ENCODE measurements at places on chromosomes 2 and 18.
A peak's percentile ranks its signal among the peaks of the same experiment; 100 is the strongest.

- DNase-seq = no peak
These were observed 53.5 kb upstream of the RMDN2 start for GRCh38 chr2:37871456-37872191.

DNA sequence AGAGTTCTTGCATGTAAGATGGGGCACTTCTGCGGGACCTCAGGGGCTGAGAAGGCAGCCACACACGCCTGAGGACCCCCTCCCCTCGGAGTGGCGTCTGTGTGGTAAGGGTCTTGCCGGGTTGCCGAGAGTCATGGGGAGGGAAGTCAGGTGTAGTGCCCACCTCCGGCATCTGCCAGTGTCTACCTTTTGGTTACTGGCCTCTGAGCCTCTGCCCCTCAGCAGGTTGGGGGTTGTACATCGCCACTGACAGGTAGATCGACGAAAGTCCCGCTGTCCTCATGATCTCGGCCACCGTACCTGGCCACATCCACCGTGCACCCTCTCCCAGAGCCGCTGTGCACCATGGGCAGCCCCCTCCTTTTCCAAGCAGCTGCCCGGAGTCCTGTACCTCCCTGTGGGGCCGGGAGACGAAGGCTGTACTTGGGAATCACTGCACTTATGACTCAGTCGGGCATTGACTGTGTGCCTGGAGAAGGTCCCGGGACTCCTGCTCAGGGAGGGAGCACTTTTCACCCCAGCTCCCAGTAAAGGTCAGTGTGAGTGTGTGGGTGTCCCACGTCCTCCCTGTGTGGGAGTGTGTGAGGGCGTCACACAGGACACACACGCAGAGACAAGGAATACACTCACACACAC is 332.4 kb upstream of the MYT1L start:
- no peak for DNase-seq

- no peak for DNase-seq
These were observed 26.8 kb downstream of the TUBB6 start for GRCh38 chr18:12334863-12335262.

- no peak for DNase-seq
These were observed 83.8 kb upstream of the TMEM17 start for GRCh38 chr2:62589691-62590356.

DNA sequence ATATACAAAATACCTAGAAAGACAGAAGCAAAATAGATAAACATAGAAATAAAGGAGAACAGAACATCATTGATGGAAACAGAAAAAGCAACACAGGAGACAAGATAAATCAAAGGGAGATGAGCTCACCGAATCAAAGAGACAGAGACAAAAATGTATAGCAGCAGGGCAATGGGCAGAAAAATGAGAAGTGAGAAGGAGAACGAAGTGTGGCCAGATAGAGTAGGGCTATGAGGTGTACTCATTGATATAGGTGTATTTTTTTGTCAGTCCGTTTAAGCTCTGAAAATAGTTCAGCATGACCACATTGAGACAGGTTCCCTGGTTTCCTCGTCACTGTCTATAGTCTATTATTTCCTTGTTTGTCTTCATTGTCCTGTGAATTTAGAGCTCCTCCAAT is 55.1 kb downstream of the SP100 start:
- no peak for DNase-seq

- DNase-seq = no peak
These were observed 25.5 kb upstream of the SLC8A1 start for GRCh38 chr2:40477361-40477760.

DNA sequence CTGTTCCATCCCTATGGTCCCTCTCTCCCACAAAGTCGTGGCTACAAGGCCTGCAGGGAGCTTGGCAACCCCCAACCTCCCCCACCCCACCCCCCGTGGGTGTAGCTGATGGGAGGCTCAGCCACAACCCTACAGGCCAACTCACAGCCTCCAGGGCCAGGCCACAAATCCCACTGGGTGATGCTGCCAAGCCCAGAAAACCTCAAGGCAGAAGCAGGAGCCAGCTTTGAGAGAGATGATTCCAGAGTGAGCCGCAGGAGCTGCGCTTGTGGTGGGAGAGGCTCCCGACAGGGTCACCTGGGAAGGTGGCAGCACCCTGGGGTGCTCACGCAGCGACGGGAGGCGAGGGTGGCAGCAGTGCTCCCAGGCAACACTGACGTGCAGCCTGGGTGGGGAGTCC is 44.8 kb downstream of the ADCY3 start:
- no peak for DNase-seq

DNA sequence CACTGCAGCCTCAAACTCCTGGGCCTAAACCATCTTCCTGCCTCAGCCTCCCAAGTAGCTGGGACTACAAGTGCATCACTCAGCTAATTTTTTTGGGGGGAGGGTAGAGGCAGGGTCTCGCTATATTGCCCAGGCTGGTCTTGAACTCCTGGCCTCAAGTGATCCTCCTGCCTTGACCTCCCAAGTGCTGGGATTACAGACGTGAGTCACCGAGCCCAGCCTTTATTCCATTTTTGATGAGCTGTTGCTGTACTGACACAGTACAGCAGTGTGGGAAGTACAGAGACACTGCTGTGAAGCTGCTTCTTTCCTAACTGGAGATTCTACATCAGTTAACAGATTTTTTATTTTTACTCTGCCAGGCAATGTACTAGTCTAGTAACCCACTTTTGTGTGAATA is 18.8 kb downstream of the PTRHD1 start:
- no peak for DNase-seq

DNA sequence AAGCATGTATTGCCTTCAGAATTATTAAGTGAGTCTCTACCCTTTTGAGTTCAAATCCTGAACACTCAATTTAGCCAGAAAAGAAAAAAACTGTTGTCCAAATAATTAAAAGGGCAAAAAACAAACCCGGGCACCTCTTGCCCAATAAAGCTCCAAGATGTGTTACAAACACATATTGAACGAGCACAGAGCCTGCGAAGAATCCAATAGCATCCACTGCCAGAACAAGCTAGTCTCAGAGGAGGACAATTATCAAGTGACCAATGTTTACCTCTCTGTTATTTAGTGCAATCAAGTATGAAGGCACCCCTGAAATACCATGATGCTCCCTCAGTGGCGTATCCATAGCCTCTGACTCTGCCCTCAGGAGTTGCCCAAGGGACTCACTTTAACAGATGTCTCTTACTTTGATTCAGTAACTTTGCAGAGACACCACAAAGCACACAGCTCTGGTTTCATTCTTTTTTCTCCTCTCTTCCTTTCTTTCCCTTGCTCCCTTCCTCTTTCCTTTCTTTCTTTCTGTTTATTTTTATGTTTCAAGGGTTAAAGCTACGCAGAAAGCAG is 93.5 kb upstream of the SPATS2L start:
- no peak for DNase-seq

DNA sequence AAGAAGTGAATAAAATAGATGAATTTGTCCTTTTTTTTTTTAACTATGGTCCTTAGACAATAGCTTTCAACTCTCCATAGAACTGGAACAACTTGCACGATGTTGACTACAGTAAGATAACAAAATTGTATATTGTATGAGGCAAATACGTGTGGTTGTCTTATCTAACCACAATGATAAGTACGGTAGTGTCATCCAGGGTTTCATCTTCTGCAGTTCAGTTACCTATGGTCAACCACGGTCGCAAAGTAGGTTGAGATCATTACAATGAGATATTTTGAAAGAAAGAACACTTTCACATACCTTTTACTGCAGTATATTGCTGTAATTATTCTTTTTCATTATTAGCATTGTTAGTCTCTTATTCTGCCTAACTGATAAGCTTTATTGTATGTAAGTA is 295.2 kb downstream of the PARD3B start:
- DNase-seq = no peak

DNA sequence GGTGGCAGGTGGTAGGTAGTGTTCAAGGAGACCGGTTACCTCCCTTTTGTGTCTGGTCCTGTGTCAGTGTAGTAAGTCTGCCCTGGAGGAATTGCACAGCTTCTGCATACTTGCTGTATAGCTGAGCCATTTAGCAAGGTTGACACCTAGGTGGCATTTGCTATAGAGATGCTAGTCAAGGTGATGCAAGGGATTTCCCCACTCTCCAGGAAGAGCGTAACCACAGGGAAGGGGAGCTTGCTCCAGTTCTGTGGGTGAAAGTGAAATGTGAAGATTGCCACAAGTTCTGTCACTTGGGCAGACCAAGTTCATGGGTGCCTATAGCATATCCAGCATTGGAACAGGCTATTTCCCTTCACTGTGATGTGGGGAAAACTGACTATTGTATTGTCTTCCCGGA is 28.1 kb downstream of the NAT8 start:
- no peak for DNase-seq

GRCh38 chr2:9639740-9640343 is 9.0 kb upstream of the YWHAQ start:
- DNase-seq = no peak

GRCh38 chr2:240437551-240437860 is 2.0 kb downstream of the GPC1 start:
- no peak for DNase-seq

DNA sequence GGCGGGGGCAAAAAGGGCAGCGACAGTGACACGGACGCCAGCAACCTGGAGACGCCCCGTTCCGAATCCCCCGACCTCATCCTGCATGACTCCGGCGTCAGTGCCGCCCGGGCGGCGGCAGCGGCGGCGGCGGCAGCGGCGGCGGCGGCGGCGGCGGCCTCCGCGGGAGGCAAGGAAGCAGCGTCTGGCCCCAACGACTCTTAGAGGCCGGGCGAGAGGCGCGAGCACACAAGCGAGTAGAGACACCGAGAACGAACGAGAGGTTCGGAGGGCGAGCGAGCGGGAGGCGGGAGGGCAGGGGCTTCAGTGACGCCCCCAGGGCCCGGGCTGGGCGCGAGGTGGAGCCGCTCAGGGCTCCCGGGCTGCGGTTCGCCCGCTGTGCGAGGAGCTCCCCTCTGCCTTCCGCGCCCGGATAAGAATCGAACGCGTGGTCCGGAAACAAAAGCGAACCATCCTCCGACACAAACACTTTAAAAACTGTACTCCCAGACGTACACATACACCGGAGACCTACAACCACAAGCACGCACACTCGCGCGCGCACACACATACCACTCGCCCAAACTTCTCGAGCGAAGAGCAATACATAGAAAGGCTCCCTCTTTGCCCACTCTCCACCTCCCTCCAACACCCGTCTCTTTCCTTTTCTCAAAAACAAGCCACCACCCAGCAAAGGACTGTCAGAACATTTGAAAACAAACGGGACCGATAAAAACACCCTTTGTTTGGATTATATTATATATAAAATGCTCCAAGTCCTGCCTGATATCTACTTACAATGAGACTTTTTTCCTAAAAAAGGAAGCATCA is 2.8 kb downstream of the SP9 start:
- no peak for DNase-seq

- no peak for DNase-seq
These were observed 337.4 kb downstream of the PTPRM start for GRCh38 chr18:7904529-7904928.

DNA sequence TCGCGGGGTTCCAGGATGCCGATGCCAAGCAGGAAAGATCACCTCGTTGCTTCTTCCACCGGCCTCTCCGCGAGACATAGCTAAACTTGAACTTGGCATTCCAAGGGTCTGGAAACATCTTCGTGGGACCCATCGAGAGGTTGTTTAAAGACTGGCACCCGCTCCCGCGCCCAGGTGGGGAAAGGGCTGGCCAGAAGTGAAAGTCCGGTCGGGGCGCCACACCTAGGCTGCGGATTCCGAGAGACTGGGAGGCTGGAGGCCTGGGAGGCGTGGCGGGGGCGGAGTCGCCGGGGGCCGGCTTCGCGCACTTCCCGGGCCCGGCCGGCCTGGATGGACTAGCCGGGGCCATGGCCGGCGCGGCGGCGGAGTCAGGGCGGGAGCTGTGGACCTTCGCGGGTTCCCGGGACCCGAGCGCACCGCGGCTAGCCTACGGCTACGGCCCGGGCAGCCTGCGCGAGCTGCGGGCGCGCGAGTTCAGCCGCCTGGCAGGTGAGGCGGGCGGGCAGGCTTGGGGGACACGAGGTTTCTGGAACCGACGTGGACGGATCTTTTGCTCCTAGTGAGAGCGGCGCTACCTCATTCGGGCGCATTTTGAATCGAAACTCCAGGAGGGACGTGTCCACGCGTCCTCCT is at the start of gene MOCOS:
Gene MOCOS (plus strand): TSS at position 305 of the 633 bp plus-strand sequence. CDS start 43 bp downstream, at position 348.
- no peak for DNase-seq

DNA sequence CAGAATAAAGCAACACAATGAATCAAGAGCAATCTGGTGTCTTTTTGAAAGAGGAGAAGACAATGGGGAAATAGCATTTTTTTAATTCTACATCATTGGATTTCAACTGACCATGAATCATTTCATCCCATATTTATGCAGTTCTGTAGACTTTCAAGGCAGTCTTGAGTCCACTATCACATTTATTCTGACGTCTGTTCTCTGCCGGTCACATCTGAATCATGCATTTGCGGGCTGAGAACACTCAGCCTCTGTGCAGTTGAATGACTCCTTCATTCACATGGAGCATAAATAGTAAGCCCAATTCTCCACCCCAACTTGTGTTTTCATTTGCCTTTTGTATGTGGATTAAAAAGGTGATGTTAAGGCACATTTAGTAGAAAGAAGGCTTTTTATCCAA is 128.2 kb downstream of the AKAIN1 start:
- no peak for DNase-seq

GRCh38 chr2:182818925-182819324 is 47.5 kb downstream of the FRZB start:
- DNase-seq = no peak

DNA sequence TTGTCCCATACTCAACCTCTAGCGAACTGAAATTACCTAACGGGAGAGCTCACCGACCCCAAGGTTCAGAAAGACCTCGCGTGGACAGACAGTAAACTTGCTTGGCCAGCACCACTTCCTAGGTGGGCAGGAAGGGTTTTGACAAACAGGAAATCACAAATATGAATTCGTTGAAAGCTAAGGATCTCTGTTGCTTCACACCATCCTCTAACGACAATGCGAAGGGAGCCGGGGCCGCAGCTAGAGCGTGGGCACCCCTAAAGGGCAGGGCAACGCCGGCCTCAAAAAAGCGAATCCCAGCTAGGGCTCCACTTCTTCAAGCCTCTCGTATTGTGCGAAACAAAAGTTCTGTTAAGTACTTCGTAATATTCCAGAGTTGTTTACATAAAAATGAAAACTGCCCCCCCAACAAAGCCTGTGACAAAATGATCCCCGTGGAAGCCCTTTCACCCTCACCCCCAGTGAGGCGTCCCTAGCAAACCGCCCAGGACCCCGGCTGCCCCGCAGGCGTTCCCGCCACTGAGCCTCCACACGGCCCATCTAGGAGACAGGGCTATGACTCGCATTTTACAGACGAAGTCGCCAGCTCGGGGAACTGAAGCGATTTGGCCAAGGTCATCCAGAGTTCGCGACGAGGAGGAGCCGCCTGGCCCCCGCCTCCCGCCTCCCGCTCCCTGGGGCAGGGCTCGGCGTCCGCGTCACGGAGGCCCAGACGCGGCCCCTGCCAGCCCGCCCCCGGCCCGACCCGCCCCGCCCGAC is 548 bp downstream of the KANSL3 start:
- peak; percentile 36 for DNase-seq

GRCh38 chr2:127371037-127371436 is 16.7 kb downstream of the MAP3K2 start:
- DNase-seq = no peak

GRCh38 chr2:207188626-207189419 is 23.1 kb upstream of the KLF7 start:
- no peak for DNase-seq

GRCh38 chr18:644395-645004 is 13.0 kb upstream of the TYMS start:
- no peak for DNase-seq

Measured in stimulated activated CD4-positive, alpha-beta T cell treated with anti-CD3 and anti-CD28 coated beads, Interleukin-1b, Interleukin-23, amount 100 ng/mL, for 1 hour (primary cell).